ENCODE measurements at places on chromosomes 7 and 10.

- DNase-seq = peak; percentile 86
These were observed 283.7 kb downstream of the ZEB1 start for GRCh38 chr10:31602541-31603234.

GRCh38 chr7:67913604-67914003 lies 917.0 kb downstream of the TYW1 start:
- DNase-seq = peak; percentile 23

- DNase-seq = peak; percentile 17
These were observed 142.6 kb downstream of the TWIST1 start for GRCh38 chr7:18974803-18975202.

- no peak for DNase-seq
These were observed 2.4 kb upstream of the GRID1 start for GRCh38 chr10:86368987-86369386.

- no peak for DNase-seq
These were observed 38.3 kb downstream of the JAKMIP3 start for GRCh38 chr10:132104062-132104461.

DNA sequence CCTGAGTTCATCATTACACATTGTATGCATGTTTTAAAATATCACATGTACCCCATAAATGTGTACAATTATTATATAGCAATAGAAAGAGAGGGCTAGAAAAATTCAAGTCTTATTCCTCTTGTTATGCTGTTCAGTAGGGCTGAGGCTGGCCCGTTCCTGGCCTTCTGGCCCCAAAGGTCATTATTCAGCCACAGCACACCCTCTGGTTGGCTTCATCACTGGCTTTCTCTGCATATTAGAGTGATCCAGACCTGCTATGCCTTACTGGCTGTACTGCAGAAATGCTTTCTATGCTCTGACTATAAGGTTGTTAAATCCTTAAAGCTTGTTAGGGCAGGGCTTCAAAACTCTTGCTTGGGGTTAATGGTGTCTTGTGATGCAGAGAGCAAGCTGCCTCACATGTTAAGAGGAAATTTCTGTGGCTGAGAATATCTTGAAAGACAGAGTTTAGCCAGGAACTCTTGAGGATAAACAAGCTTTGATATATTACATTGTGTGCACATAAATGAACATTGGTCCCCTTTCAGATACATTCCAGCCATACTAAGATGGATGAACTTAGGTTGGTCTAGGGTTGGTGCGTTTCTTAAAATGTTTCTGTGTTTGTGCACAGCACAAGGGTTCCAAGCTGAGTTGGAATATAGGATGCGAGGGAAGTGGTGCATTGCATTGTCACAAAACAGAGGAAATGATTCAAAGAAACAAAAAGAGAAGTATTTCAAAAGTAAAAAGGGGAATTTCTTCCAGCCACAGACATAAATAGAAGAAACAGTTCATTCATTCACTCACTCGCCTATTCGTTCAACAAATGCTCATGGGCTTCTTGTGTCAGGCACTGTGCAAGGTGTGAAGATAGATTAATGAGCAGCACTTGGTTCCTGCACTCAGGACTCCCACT lies 61.6 kb upstream of the WDR11 start:
- peak; percentile 9 for DNase-seq

- peak; percentile 55 for DNase-seq
These were observed 1.3 kb downstream of the TBC1D12 start for GRCh38 chr10:94403380-94404213.

GRCh38 chr7:47256016-47256415 lies 325.9 kb downstream of the TNS3 start:
- no peak for DNase-seq

DNA sequence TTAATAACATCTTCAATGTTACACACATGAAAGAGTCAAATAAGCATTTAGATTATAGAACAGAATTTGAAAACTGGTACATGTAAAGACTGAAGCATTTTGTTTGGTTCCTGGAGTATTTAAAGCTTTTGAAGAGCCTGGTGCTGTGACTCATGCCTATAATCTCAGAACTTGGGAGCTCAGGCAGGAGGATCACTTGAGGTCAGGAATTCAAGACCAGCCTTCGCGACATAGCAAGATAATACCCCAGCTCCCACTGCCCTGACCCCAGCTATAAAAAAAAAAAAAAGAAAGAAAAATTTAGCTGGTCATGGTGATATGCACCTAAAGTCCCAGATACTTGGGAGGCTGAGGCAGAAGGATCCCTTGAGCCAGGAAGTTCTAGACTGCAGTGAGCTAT lies 87.8 kb downstream of the HDAC9 start:
- DNase-seq = no peak

DNA sequence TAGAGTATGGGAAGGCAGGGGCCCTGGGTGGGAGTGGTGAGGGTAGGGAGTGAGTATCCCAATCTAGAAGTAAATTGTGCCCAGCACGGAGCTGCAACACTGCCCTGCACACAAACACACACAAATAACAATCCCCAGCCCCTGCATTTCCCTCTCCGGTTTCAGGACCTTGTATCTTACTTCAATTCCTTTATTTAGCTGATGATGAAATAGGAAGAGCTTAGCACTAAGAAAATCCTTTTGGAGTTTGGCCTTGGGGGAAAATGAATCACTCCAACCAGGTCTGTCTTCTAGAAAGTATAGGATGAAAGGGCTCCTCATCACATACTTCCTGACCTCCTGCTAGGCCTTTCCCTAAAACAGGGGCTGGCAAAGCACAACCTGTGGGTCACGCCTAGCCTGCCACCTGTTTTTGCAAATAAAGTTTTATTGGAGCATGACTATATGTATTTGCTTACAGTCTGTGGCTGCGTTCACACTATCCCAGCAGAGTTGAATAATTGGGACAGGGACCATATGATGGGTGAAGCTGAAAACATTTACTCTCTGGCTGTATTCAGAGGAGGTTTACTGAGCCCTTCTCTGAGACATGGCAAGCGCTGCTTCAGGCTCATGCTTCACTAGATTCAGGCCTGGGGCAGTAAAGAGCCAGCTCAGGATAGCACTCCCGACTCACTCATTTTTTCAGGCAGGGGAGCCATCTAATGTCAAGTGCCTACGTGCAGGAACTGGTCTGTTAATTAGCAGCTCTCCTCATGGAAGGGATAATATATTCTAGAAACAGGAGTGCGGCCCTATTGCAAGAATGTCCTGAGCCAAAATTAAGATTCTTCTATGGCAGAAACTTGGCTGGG lies 111.0 kb downstream of the EGFR start:
- no peak for DNase-seq

DNA sequence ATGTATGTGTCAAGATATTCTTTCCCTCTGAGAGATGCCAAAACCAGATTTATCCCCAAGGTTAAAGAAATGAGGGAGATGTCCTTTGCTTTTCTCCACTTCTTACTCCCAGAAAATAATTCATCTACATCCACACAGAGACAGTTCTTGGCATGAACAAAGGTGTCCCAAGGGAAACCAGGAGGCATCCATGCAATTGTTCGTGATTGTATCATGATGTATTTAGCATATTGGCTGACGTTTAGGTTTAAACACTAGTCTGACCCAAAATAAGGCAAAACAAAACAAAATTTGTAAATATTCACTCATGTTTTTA lies 223.9 kb downstream of the C7orf25 start:
- no peak for DNase-seq

- no peak for DNase-seq
These were observed 55.1 kb downstream of the EZH2 start for GRCh38 chr7:148828965-148829364.

GRCh38 chr10:60224066-60224705 lies 165.5 kb downstream of the ANK3 start:
- no peak for DNase-seq

GRCh38 chr10:110077436-110078130 lies 69.8 kb downstream of the ADD3 start:
- DNase-seq = no peak

DNA sequence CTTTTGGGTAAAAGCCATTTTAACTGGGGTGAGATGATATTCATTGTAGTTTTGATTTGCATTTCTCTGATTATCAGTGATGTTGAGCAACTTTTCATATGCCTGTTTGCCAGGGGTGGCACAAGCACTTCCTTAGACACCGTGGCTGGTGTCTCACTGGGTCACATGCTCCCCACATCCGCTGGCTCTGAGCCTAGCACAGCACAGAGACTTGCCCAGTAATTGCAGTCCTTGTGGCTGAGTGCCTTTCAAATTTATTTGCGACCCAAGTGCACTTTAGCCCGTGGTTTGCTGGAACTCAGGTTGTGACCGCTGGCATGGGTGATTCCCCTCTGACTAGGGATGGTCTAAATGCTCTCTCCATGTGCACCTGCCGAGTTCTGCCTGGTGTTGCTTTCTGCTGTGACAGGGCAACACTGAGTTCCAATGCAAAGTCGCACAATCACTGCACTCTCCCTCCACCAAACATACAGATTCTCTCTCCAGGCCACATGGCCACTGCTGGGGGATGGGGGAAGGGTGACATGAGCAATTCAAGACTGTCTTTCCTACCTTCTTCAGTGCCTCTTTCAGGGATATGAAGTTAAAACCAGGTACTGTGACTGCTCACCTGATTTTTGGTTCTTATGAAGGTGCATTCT lies 66.5 kb downstream of the ZNF277 start:
- no peak for DNase-seq

DNA sequence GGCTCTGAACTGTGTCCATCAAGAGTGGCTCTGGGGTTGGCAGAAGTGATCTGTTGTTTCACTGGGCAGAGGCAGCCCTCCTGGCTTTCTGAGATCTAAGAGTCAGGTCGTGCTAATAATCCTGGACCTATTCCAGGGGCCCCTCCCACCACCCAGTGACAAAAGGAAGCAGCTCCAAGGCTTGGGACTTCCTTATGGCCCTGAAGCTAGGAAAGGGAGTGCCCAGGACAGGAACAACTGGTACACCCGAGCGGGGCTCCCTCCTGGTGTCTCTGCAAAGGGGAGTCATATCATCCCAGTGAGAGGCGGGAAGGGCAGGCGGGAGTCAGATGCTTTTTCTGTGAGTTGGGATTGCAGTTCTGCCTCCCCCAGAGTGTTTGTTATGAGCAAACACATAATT lies 32.3 kb downstream of the RPS24 start:
- DNase-seq = no peak

- no peak for DNase-seq
These were observed 60.5 kb downstream of the SEMA3D start for GRCh38 chr7:85126383-85126782.
